NCI-H2081 (cell line): ENCODE measurements at places on chromosomes 4 and X.
A peak's percentile ranks its signal among the peaks of the same experiment; 100 is the strongest.

GRCh38 chr4:172055046-172055445, 241.8 kb downstream of the GALNTL6 start:
- DNase-seq: no peak

DNA sequence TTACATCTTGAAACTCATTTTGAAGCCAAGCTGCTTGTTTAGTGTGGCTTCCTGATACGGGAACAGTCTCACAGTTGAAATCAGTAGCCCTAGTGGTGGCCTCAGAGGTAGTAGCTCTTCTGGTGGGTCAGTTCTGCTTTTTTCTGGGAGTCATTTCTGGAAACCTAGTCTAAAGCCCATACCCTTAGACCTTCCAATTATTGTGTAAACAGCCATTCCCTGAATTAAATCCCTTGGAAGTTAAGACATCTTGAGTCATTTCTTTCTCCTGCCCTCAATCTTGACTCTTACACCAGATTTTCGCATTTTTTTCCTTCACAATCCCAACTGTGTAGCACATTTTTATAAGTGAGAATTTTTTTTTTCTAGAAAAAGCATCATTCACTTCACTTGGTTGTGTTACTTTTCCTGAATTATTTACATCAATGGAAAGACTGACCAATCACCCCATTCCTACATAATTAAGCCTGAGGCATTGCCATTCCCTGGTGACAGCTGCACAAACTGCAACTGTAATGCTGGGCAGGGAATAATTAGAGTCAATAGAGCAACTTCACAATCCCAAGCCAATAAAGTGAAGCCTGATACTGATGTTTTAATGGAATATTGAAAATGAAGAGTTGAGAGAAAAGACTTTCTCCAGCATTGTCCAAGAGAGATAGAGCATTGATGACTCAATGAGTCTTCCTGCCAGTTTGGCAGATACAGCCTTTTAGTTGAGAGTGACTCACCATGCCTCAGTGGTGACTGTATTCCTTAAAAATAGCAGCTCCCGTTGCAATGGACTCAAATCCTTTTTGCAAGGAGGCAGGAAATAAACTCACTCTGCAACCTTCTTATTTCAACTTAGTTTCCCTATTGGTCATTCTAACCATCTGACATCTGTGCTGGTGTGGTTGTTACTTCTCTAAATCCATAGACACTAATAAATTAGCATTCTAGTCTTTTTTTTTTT, 13.0 kb upstream of the SEPSECS start:
- DNase-seq: peak; percentile 57

- no peak for DNase-seq
These were observed 247.4 kb upstream of the CTSO start for GRCh38 chr4:156201050-156201449.

GRCh38 chr4:89077761-89078160, 20.8 kb upstream of the FAM13A start:
- no peak for DNase-seq

- DNase-seq: no peak
These were observed 247.3 kb downstream of the SPOCK3 start for GRCh38 chr4:166987026-166987425.

- no peak for DNase-seq
These were observed 384.6 kb upstream of the IGFBP7 start for GRCh38 chr4:57494821-57495220.

DNA sequence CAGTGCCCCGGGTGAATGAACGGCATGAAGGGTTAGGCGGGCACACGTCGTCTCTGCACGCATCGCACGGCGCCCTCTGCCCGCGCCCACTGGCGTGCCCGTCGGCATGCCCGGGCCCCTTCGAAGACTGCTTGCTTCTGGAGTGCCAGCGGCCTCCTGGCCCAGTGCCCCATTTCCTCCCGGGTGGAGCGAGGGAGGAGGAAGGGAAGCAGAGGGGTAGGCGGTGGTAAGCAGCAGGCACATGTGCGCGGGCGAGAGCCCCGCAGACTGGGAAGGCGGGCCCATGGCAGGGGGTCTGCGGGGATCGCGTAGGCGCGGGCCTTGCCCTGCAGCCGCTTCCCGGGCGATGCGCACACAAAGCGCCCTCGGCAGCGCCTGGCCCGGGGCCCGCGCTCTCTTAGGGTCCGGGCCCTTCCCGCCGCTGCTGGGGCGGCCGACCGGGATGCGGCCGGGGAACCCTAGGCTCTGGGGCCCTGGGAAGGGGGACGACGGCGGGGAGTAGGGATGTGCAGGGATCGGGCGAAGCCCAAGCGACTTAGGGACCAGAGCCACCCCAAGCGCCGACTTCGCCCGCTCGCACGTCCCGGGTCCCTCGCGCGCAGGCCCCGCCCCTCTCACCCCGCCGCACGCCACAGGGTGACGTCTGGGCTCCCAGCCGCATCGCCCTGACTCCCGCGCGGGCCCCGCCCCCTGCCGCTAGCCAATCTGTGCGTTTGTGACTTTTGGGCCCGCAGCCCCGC, 866 bp upstream of the EMD start:
- no peak for DNase-seq

GRCh38 chrX:48616576-48616975, 19.3 kb downstream of the WDR13 start:
- no peak for DNase-seq

DNA sequence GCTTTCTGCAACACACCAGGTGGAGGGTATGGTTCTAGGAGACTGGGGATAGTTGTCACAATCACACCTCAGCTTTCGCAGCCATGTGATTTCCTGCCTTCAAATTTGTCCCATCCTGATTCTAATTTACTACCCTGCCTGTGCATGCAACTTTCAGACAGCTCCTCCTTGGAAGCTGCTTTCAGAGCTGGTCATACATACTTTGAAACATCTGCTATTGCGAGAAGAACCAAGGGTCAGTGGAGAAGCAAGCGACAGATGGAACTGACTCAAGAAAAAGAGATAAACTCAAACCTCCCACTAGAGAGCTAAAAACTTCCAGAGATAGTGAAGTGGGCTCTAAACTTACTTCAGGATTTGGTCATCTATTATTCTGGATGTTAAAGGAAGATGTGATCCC, 381.7 kb upstream of the FGF13 start:
- no peak for DNase-seq

DNA sequence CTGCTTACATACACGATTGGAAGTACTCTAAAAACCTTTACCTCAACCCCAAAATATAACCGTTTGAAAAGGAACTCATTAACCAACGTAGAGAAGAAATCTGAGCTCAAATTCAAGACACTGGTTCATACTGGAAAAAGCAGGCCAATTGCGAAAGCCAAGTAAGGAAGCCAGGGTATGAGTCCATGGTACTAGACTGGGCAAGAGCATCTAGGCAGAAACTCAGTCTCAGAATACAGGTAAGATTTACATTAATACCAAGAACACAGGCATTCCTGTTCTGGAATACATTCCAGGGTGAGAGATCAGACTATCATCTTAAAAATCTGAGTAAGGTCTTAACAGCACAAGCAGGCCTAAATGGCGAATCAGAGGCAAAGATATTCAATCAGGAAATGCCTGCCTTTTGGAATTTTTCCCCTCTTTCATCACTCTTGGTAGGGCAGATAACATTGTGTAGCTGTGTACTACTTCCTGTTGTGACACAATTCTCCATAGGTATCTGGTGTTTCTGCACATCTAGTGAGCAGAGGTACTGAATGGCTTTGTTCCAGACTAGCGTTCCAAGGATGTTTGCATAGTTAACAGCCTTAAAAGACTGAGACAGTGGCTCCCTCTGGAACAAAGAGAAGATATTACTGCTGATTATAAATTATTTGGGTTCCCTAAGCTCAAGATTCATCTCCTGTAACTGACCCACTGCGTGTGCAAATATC, 311.3 kb downstream of the PCDH19 start:
- no peak for DNase-seq

DNA sequence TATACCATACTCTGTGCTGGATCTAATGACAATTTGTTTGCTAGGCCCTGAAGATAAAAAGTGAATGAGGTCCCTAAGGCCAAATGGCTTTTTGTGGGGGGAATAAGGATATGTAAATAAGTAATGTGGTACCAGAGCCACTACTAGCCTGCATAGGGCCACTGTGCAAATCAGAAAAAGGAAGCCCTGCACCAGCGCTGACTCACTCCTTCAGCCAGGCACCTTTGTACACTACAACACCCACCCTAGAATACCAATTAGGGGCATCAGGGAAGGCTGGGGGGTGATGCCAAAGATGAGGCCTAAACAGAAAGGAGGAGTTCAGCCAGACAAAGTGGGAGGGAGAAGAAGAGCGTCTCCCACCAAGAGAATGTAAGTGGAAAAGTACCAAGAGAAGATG, 122.2 kb downstream of the CAMK2D start:
- no peak for DNase-seq

- DNase-seq: no peak
These were observed 365.9 kb downstream of the CXXC4 start for GRCh38 chr4:104128850-104129213.

- no peak for DNase-seq
These were observed 14.8 kb downstream of the PJA1 start for GRCh38 chrX:69150281-69150960.

- DNase-seq: no peak
These were observed 140.3 kb downstream of the SH3KBP1 start for GRCh38 chrX:19746919-19747651.

- DNase-seq: no peak
These were observed 32.5 kb upstream of the C1QTNF7 start for GRCh38 chr4:15395311-15395710.

DNA sequence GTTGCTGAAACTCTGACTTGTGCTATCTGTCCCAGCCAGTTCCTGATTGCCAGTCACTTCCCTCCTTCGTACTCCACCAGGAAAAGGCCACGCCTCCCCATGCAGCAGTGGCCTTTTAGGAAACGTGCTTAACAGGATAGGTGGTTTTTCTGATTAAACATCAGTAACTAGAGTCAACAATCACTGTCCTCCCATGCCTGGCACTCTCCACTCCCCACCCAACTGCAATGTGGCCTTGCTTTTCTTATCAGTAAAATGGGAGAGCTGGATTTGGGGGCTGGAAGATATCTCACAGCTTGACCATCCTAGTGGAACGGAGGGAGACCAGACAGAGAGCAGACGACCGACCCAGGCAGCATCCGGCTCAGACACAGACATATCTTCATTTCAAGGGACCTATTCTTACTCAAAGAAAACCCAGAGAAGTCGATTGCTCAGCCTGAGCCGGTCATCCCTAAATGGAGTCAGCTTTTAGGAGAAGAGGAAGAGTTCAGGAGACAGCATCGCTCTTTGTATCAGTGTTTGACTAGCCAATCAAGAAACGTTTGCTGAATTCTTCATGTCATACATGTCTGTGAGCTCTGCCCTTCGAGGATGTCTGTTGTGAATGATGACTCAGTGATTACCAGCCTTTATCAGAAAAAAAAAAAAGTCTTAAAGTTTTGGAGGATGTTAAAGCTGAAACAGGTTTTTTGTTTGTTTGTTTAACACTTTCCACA, 12.7 kb upstream of the UBA6 start:
- no peak for DNase-seq

DNA sequence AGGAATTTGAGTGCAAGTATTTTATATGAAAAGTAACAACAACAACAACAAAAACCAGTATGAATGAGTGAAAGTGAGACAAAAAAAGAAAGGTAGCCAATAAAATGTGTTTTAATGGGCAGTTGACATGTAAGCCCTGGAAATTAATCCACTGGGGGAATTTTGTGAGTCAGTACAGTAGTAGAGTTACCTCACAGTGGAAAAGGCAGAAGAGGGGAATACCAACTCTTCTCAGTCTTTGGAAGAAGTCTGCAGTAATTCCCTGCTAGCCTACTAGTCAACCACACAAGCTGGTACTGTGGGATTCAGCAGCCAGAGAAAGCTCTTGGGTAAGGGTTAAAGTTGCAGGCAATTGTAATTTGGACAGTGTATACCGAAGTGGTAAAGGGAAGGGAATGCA, 76.3 kb upstream of the IL15 start:
- DNase-seq: no peak

DNA sequence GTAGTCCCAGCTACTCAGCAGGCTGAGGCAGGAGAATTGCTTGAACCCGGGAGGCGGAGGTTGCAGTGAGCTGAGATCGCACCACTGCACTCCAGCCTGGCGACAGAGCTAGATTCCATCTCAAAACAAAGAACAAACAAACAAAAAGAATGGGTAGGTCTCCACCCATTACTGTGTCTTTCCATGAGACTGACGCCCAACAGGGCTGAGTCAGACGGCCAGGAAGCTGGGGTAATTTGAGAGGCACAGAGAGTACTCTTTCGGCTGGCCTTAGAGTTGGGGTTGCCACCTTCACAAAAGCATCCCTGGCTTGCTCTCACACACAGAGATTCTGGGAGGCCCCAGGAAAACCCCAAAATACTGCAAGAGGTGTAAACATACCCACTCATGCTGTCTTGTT, 72.0 kb upstream of the DHRSX start:
- no peak for DNase-seq

GRCh38 chrX:92247076-92247475, 467.9 kb downstream of the PCDH11X start:
- DNase-seq: no peak

GRCh38 chr4:80592950-80593349, 257.4 kb downstream of the CFAP299 start:
- no peak for DNase-seq

DNA sequence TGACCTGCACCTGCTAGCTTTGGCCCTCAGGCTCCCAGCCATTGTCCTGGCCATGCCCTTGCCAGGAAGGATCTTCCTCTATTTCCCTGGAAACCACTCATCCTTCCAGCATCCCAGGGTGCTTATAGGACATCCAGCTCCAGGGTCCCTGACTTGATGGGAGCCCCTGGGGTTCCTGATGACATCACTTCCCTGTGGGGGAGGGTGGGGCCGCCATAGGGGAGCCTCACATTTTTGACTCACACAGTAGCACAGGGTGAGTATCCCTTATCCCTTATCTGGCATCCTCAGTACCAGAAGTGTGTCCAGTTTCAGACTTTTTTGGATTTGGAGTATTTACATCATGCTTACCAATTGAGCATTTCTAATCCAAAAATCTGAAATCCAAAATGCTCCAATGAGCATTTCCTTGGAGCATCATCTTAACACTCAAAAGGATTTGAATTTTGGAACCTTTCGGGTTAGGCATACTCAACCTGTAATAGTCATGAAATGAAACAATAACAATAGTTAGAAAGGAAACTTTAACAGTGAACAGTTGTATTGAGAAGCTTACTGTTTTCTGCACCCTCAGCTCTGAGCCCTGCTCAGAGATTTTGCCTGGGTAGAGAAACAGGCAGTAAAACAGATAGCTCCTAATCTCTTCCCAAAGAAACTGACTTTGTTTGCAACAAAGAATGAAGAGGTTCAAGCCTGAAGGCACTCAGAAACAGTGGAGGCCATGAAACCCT, 22.1 kb downstream of the TNIP2 start:
- no peak for DNase-seq
